ENCODE measurements at places on chromosomes 12 and 14. TPM values are rescaled to one million over a fixed set of nuclear protein-coding genes. Genes with fewer than 3 reads are reported as not detected.

The NYNRIN gene
- total RNA-seq = 45.1 TPM

DNA sequence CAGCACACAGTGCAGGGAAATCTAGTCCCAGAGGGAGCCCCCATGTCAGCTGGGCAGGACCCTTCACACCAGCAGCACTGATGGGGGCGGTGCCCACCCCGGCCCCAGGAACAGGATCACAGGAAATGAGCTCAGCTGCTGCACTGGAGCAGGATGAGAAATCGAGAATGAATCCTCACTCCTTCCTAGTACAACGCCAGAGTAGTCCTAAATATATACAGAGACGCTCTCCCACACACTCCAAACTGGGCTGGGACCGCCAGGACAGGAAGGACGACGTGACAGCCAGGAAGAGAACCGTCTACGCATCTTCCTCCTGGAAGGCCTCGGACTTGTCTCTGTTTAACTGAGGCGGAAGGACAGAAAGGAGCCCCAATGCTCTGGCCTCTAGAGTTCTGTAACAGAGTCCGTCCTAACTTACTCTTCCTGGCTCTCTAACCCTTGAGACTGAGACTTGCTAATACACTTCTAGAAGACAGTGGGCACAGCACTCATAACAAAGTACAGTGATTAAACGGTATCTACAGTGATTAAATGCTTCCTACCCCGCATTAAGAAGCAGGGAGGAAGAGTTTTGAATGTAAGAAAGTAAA, 33.4 kb downstream of the CDC42BPB start:
- DNase-seq = peak; percentile 59

GRCh38 chr14:38012056-38012455, 195.6 kb upstream of the SSTR1 start:
- DNase-seq = no peak

The AACS gene
- total RNA-seq = 25.1 TPM

DNA sequence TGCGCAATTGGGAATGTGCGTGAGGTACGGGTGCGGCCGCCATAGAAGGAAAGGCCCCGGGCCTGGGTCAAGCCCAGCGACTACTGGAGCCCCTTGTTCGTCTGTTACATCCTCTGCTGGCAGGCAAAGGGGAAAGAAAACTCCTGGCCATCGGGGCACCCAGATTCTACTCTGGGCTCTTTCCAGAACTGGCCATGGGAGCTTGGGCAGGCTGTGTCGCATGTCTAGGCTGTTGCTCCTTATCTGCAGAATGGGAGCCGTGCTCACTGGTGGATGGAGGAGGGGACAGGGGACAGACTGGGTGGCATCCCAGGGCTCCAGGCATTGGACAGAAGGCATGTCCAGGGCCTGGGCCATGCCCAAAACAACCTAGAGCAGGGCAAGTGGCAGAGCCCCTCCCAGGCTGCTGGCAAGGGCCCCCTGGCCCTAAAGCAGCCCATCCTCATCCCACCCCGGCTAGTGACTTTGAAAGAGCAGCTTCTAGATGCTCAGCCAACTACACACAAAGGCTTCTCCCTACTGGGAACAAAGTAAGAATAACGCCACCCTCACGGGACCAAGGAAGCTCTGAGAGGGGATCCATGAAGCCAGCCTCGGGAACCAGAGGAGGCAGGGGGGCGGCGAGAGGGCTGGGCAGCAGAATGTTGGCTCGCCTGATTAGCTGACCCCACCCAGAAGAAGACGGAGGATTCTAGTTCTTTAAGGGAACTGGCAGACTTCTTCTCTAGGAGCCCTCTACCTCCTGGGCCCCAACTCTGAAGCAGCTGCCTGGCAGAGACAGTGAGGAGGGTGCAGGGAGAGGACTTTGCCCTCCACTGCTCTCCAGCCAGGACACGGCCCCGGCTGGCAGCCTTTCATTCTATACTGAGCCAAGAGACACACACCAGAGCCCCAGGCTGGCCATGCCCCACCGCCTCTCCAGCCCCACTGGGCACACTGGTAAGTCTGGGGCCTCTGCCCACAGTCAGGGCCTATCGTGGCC, 96.8 kb downstream of the SINHCAF start:
- DNase-seq = no peak

GRCh38 chr12:49345051-49345824, 1.4 kb upstream of the DNAJC22 start:
- no peak for DNase-seq

The CCDC197 gene
- not detected for total RNA-seq

- no peak for DNase-seq
Observed at GRCh38 chr14:69489495-69489894, 5.0 kb downstream of the PLEKHD1 start.

GRCh38 chr14:55470025-55470424, 29.6 kb upstream of the TBPL2 start:
- DNase-seq = no peak

Data from fibroblast of the aortic adventitia (primary cell).